DMS 273 treated with DMSO at 0.1 percent for 48 hours (cell line): ENCODE measurements at places on chromosomes 2 and 18.

GRCh38 chr2:8472545-8473323 is 209.1 kb upstream of the ID2 start:
- DNase-seq, result no peak

GRCh38 chr2:80311304-80311703 is 6.8 kb upstream of the LRRTM1 start:
- no peak for DNase-seq

GRCh38 chr2:8858264-8858663 is 20.9 kb upstream of the KIDINS220 start:
- DNase-seq, result no peak

DNA sequence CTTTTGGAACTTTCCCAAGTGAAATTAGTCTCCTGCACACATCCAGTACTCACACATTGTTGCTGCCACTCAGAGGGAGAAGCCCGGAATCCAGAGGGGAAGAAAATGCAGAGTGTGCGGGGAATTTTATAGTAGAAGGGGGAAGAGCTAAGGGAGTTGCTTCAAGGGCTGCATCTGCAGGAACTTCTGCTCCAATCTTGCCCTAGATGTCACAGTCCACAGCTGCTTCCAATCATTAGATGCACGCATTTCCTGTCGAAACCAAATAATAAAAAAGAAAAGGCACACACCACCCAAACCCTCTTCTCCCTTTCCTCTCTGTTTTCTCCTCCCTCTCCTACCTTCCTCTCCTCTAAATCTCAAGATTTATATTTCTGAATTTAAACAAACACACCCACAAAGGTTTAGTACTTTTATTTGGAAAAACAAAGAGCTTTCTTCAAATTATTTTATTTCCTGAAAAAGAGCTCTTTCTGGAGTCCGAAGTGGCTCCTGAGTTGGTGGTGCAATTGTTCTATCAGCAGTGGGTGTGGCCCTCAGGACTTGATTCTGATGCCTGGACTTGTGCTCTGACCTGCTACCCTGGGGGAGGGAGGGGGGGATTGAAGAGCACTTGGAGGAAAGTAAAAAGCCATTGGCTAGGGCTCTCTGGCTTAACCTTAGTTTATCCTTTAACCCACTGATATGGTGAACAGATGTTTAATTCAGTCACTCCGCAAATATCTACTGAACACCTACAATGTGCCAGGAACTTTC is 72.0 kb downstream of the KCNE4 start:
- no peak for DNase-seq

DNA sequence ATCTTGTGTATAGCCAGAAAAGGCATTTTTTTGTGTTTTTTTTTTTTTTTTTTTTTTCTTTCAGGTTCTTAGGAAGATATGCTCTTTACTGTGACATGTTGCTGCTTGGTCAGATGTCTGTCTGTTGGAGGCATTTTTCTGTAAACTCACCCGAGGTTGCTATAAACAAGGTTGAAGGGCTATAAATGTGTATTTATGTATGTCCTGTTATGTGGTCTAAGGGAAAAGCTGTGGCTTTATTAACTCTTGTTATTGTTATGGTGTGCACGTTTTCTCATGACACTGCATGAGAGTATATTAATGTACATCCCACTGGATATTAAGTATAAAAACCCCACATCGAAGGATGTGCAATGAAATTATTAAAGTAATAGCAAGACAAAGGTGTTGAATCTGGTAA is 102.0 kb downstream of the ZNF532 start:
- no peak for DNase-seq
